ENCODE measurements at places on chromosomes 16 and 17. TPM values are rescaled to one million over a fixed set of nuclear protein-coding genes. Genes with fewer than 3 reads are reported as not detected.

The IL17C gene
- under 0.01 TPM for total RNA-seq

- peak; percentile 28 for DNase-seq
Observed at GRCh38 chr17:32586666-32587065, 99.9 kb downstream of the CDK5R1 start.

- DNase-seq = no peak
Observed at GRCh38 chr16:14292051-14292825, 221.1 kb downstream of the MRTFB start.

DNA sequence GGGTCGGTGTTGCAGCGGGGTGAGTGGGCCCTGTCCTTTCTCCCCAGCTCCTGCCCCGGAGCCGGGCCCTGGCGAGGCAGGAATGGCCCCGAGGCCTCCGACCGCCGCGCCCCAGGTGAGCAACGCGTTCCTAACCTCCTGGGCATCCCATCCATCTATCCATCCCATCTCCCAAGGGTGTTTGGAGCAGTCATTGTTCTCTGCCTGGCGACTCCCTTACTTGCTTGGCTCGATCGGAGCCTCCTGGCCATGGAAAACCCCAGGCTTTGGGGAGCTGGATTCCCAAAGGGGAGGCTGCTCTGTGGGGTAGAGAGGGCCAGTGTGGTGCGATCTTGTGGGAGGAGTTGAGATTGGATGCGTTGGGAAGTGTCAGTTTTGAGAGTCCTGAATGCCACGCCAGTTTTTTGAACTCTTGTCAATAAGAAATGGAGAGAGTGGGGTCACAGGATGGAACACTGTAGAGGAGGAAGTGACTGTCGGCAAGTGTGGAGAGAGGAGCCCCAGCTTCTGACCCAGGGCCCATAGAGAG, 684 bp downstream of the ZFP90 start:
- DNase-seq = peak; percentile 22

- peak; percentile 55 for DNase-seq
Observed at GRCh38 chr17:47275245-47275984, 21.8 kb downstream of the ITGB3 start.

DNA sequence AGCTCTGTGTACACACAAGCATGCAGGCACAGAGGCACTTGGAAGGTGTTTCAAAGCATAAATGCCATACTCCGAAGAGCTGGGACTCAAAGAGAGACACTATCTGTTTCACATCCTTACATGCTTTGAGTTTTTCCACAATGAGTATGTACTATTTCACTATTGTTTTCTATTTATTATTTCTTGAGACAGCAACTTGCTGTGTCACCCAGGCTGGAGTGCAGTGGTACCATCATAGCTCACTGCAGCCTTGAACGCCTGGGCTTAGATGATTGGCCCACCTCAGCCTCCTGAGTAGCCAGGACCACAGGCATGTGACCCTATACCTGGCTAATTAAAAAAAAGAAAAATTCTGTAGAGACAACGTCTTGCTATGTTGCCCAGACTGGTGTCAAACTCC, 31.6 kb downstream of the CYB5D2 start:
- no peak for DNase-seq

- DNase-seq = no peak
Observed at GRCh38 chr17:42009170-42009569, 8.1 kb downstream of the DNAJC7 start.

All from bronchial epithelial cell (primary cell).